ENCODE measurements at places on chromosomes 4 and X.

- DNase-seq, result no peak
Measured at GRCh38 chrX:152892999-152893891, 4.6 kb upstream of the ZNF185 start.

DNA sequence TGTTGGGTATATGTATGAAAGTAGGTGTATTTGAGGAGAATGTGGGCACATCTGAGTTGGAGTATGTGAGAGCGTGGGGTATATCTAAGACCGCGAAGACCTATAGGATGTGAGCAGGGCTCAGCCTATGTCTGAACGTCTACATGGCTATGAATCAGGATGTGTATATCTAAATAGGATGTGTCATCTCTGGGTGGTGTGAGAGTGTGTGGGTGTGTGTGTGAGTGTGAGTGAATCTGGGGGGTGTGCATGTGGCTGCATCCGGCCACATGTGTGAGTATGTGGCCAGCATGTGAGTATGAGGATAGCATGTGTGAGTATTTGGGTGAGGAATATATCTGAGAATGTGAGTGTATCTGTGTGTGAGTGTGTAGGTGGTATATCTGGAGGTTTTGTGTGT, 7.7 kb downstream of the GPR173 start:
- DNase-seq, result peak; percentile 17

DNA sequence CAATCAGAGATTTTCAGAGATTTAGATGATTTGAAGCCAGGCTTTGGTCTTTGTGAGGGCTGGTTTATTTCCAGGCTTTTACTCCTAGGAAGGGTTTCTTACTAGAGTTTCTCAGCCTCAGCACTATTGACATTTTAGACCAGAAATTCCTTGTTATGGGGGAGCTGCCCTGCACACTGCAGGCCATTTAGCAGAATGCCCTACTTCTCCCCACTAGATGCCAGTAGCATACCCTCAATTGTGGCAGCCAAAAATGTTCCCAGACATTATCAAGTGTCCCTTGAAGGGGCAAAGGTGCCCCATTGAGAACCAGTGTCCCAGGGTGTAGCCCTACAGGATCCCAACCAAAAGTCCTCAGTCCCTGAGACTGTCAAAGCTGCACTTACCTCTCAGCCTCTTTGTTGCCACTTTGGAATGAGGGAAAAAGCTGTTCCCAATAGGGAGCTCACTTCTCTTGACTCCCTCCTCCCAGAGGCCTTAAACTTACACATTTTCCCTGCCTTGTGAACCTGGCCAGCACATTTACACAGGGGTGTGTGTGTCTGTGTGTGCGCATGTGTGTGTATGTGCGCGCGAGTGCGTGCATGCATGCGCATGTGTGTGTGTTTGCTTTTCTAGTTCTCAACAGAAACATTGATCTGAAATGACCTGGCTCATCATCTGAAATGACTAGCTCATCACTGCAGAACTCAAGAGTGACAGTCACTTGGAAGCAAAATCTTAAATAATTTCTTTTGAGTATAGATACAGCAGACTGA, 231.4 kb downstream of the QDPR start:
- DNase-seq, result no peak

- no peak for DNase-seq
Measured at GRCh38 chr4:61528595-61528994, 328.5 kb downstream of the ADGRL3 start.

DNA sequence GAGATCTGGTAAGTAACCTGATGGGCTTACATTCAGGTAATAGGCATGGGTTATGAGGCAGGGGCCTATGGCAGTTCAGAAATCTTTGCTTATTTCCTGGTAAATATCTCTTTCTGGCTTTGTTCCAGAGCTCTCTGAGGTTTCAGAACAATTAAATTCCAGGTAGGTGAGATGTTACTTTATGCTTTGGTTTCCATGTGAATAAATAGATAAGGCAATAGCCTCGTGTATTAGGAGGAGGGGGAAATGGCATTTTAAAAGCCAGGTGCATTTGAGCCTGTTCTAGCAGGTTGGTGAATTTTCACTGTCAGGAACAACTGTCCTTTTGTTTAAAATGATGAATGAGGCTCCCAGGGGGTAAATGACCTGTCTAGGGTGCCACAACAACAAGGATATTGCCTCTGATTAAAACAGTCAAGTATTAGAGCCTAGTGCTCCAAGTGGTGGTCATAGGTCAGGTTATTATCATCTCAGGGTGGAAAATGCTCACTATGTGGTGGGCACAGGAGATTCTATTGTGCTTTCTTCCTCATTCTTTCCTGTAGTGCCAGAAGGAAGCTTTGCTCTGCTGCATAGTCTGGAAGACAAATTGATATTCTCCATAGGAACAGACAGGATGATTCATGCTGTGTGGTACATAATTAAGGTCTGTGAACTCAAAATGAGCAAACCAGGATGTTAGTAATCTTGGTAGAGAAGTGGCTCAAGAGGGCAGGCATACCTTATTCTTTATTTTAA, 296.2 kb downstream of the INPP4B start:
- DNase-seq, result peak; percentile 81

GRCh38 chrX:71466979-71467523, 65.9 kb upstream of the OGT start:
- no peak for DNase-seq

Measured in fibroblast of skin of right biceps (primary cell).